ENCODE measurements at places on chromosomes 11 and 22.
A peak's percentile ranks its signal among the peaks of the same experiment; 100 is the strongest.

DNA sequence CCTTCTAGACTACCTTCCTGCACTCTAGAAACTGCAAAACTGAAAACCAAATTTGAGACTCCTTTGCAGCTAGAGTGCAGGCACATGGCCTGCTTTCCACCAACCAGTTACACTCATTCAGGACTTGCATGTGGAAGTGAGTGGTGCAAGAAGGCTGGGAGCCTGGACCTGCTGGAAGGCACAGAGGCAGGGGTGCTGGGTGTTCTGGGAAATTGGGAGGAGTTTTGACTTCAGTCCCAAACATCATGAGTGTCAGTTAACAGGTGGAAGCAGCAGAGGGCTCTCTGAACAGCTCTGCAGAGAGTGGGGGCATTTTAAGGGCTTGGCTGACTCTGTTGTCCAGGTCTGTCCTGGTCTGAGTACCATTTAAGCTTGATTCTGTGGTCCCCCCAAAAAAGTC, 49.3 kb upstream of the SYT13 start:
- DNase-seq = no peak

DNA sequence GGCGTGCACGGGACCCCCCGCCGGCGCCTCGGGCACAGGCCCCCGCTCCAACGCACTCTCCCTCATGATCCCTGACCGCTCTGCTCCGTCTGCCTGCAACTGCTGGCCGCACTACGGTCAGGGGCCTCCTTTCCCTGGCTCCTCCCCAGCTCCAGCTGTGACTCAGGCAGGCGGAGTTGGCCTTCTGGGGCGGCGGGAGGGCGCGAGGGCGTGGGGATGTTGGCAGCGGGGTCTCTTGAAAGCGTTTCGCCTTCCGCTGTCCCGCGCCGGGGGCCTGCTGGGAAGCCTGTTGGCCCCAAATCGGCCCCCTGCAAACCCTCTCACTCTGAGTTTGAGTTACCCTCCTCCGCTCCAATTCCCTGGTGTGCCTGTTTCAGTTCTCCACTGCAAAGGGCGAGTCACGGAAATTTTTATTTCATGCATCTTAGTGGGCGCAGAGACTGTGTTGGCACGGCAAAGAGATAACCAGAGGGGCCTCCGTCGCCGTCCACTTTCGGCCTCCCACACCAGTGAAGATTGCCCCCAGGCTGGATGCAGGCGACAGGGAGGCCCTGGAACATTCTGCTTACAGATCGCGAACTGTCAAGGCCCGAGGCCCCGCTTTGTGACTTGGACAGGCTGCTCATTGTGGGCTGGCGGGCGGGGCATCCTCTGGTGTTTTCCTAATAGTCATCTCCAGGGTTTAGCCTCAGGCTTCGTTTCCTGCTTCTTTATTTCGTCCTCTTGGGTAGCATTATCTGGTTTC, at the start of gene CAVIN3:
Gene CAVIN3, minus strand, starts transcription at position 91 of the 745 bp plus-strand sequence. Its CDS starts 25 bp downstream, at position 66.
- peak; percentile 91 for DNase-seq

DNA sequence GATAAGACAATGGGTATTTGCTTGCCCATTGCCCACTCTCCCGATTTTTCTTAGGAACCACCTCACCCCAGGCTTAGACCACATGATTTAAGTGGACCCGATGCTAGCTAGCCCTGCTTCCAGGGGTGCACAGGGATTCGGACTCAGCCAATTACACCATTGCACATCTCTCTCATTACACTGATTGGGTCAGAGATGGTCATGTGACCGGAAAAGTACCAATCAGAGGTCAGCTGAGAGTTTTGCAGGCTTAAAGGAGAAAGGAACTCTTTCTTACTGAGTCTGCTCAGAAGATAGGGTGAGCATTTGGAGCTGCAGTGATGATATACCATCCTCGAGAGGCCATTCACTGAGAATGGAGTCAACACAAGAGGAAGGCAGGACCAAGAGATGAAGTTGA, 12.2 kb upstream of the ANKK1 start:
- no peak for DNase-seq

GRCh38 chr11:131889760-131890581, 519.6 kb downstream of the NTM start:
- no peak for DNase-seq
